Omental fat pad (tissue), 4 donors: ENCODE measurements at places on chromosomes 12 and 14. TPM values are rescaled to one million over a fixed set of nuclear protein-coding genes. Genes with fewer than 3 reads are reported as not detected.

GRCh38 chr14:92938235-92938875 lies 15.4 kb downstream of the CHGA start:
- no peak for DNase-seq

Gene INSM2
- not detected for total RNA-seq

- DNase-seq = no peak
These were observed 1.5 kb downstream of the CIPC start for GRCh38 chr14:77099425-77100167.

DNA sequence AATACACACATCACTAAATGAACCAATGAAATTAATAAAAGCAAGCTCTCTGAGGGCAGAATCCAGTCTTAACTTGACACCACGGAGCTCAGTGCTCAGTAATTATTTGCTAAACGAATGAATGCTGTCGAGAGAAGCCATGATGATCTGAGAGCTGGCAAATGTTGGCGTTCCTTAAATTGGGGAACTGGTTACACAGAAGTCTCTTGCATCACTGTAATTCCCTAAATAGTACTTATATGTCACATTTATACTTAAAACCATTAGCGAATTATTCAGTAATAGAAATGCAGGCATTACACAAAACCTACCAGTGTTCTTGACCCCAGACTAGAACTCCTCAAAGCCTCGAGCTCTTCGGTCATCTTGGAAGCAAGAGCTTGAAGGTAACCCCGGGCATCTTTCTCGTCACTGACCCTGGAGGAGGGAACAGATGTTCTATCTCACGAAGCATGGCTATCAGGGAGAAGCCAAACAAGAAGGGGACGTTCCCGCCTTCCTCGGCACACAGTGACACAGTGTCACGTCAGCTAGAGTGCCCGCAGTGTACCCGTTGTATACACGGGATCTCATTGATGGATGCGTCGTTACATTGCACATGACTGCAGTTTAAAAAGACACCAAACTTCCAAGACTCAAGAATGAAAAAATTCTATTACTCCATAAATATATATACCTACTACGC lies 43.6 kb downstream of the AMN start:
- no peak for DNase-seq

Gene TPPP2
- not detected for total RNA-seq
